ENCODE measurements at places on chromosomes 1 and 21.
A peak's percentile ranks its signal among the peaks of the same experiment; 100 is the strongest.

- peak; percentile 7 for DNase-seq
These were observed 112.7 kb upstream of the COA6 start for GRCh38 chr1:234260578-234260977.

- DNase-seq = no peak
These were observed 348.9 kb downstream of the PTPRU start for GRCh38 chr1:29585201-29585600.

DNA sequence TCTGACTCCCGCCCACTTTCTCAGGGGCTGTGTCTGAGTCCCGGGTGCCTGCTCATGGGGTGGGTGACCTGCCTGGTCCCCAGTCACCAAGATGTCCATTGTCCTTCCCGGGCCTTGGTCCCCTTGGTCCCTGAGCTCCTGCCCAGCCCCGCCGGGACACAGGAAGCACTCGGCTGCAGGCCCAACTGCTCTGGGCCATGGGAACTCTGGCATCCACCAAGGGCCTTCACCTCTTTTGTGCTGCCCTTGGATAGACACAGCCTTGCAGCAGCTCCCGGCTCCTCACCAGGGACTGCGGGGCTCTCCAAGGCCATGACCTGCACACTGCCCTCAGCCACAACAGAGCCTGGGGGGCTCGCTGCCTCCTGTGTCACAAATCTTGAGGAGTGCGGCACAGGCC lies 22.1 kb upstream of the MX1 start:
- no peak for DNase-seq

GRCh38 chr1:116871779-116872146 lies 38.0 kb upstream of the PTGFRN start:
- DNase-seq = no peak

GRCh38 chr1:216945538-216946080 lies 222.4 kb upstream of the ESRRG start:
- DNase-seq = no peak

GRCh38 chr1:24180676-24181075 lies 6.4 kb downstream of the IFNLR1 start:
- DNase-seq = no peak

- DNase-seq = no peak
These were observed 27.8 kb downstream of the NTPCR start for GRCh38 chr1:232978091-232978634.

GRCh38 chr21:33301632-33302002 lies 23.2 kb upstream of the IFNAR1 start:
- no peak for DNase-seq

- DNase-seq = peak; percentile 80
These were observed 34.6 kb downstream of the DNTTIP2 start for GRCh38 chr1:93844262-93845045.

- peak; percentile 48 for DNase-seq
These were observed 91.2 kb downstream of the SLC45A1 start for GRCh38 chr1:8409106-8409505.

- no peak for DNase-seq
These were observed 490.8 kb upstream of the NFIA start for GRCh38 chr1:60591583-60591982.

- DNase-seq = no peak
These were observed 3.9 kb downstream of the C1orf56 start for GRCh38 chr1:151051356-151052009.

GRCh38 chr1:83998498-83999315 lies at the start of gene TTLL7:
Gene TTLL7 (minus strand): TSS chr1:83999132. CDS start chr1:83952211, 46,921 bp downstream.
- DNase-seq = peak; percentile 47

DNA sequence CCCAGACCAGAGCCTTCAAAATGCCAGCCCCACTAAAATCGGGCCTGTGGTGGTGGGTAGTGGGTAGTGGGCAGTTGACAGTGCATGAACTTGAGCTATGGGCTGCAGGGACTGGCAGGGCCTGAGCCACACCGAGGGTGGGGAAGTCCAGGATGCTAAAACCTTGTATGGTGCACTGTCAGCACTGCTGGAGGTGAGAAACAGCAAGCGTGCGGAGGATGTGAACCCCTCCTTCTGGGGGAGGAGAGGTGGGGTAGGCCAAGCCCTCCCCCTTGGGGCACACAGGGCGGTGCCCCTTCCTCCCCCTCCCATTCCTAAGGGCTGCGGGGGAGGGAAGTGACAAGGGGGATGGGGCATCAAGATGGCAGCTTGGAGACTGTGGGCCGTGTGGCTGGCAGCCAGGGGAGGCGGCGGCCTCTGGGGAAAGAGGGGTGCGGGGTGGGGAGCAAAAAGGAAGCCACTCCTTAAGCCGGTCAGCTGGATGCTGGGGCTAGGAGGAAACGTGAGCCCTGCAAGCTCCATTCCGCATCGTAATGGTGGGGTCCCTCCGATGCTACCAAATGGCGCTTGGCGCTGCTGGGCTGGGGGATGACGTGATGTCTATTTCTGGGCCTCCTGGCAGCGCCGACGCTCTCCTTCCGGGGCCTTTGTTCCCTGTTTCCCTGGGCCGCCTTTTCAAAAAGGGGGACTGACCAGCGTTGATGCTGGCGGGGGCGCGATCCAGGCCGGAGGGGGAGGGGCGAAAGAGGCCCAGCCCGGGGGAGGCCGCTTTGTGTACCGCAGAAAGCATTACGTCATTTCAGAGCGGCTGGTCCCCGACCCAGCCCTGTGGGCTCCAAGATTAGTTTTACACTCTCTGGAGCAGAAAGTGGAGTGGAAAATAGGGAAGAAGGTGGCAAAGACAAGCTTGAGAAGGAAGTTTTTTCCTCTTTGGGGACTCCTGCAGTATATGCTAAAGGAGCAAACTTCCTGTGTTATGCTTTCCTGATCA lies 809 bp downstream of the SYT11 start:
- peak; percentile 85 for DNase-seq

DNA sequence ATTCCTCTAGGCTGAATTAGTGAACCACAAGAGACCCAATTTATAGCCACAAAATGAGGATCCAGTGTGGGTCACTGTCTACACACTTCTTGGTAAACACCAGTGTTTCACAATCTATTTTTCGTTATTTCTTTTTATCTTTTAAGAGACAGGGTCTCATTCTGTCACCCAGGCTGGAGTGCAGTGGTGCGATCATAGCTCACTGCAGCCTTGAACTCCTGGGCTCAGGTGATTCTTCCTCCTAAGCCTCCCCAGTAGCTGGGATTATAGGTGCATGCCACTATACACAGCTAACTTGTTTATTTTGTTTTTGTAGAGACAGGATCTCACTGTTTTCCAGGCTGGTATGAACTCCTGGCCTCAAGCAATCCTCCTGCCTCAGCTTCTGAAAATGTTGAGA lies 29.3 kb upstream of the SLC45A3 start:
- DNase-seq = no peak

GRCh38 chr1:99540744-99541143 lies 105.2 kb upstream of the PALMD start:
- DNase-seq = no peak

DNA sequence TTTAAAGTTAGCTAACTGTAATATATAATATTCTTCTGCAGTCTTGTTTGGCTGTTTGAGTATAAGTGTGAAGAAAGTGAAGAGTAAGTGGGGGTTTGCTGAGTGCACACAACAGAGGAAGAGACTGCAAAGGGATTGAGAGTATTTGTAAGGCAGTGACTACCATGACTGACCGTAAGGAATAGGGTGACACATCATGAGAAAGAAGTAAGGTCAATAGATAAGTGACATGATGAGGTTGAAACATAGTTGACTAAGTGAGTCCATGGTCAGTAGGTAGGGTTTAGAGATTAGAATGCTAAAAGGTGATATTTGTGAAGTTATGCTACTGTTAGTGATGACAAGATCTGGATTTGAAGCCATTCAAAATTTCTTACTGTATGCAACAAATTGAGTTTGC lies 27.7 kb downstream of the WARS2 start:
- no peak for DNase-seq

- DNase-seq = peak; percentile 45
These were observed 6.9 kb upstream of the TMEM269 start for GRCh38 chr1:42777852-42778251.

- DNase-seq = no peak
These were observed 3.1 kb downstream of the DNM3 start for GRCh38 chr1:171844381-171844780.

DNA sequence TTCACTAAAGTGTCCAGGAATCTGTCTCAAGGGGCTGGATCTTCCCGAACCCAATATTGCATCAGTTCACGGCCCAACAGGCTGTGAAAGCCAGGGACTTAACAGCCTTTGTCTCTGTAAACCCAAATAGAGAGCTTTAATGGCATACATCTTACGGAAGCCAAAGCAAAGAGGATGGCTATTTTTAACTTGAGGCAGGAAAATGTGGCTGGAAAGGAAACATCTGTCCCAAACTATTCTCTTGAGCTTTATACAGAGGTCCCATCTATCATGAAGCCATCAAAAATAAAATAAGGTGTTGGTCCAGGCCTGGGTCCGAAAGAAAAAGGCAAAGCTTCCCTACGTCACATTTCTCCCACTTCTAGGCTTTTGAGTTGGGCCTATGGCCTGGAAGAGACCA lies 7.7 kb upstream of the CD34 start:
- no peak for DNase-seq

DNA sequence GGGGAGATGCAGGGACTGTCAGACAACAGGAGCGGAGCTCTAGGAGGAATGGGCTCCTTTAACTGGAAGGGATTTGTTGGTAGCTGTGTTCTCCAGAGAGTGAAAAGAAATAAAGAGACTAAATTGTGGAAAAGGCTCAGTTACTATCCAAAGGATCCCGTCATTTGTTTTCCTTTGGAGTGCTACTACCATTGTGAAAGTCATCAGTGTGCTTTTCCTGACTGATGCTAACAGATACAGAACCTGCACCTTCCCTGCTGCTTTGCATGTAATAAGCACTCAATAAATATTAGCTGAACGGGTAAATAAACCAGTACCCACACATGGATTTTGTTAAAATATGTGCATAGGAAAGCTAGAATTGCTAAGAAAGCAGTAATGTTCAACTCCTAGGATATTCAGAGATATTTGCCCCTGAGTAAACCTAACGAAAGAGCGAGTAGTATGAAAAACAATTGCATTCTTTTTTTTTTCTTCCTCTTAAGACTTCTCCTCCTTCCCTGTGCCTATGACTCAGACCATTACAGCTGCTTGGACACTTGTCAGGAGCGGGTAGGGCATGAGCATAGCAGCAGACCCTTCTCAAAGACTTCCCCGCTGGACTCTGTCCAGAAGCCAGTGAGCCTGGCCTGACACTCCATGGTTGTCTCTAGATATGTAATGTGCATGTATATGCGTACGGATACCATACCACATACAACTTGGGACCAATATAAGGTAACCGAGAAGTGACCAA lies 41.7 kb downstream of the PTGFRN start:
- DNase-seq = peak; percentile 34

GRCh38 chr1:183306317-183307042 lies 111.7 kb downstream of the NMNAT2 start:
- DNase-seq = no peak

GRCh38 chr1:6418668-6419396 lies 887 bp downstream of the HES2 start:
- no peak for DNase-seq

DNA sequence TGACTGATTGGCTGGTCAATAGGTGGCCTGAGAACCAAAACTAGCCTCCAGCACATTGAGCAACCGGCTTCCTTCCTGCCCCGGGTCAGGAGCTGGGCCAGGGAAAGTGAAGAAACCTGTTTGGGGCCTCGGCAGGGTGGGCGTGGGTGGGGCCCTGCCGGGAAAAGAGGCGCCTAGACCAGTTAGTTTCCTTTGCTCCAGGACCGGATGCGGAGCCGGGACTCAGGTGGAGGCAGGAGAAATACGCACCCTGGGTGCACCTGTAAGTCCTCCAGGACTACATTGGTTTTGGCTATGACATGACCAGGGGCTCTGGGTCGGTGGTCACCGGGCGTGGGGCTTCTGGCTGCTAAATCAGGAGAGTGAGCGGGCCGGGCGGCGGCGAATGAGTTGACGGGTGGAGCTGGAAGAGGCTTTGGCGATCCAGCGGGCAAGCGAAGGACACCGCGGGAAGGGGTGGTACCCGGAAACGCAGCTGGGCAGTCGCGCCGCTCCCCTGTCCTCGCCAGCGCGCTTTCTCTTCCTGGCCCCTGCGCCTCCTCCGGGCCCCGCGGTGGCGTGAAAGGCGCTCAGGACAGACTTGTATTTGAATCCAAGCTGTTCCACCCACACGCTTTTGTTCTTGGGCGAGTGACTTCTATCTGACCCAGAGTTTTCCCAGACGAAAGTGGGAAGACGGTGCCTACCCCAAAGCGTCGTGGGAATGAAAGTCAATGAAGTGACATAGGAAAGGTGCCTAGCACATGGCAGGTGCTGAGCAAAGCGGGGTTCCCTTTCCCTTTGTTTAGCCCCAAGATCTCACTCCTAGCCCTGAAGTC lies 30.6 kb upstream of the JUN start:
- DNase-seq = no peak

DNA sequence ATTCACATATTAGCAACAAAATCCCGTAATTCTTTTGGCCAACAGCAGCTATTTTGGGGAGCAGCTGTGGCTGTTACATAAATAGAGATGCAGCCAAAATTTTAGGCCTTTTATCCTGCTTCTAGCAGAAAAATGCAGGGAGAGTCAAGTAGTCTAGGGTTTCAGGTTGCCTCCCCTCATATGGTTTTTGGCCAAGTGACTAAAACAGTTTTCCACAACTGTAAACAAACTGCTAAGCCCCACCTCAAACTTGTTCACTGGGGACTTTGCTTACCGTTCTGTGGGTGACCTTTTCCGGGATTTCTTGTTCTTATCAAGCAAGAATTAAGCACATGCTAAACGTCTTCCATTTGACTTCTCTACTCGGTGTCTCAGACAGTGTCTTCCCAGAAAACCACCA lies 133.4 kb downstream of the EDEM3 start:
- DNase-seq = no peak

- no peak for DNase-seq
These were observed 13.2 kb downstream of the IGSF3 start for GRCh38 chr1:116654351-116654750.

DNA sequence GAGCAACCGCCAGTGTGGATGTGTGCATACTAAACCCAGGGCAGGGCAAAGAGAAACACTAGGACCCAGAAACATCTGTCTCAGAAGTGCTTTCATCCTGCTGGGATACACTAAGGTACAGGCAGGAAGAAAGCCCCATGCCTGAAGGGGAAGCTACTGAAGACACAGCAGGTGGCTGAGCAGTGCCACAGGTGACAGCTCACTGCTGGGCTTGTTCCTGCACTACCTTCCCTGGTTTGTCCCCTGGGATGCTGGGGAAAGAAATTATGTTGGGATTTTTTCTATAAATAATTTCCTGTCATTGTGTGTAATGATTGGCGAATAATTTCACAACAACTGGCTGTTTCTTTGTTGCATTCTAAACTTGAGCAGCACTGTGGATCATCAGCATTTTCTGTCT lies 245.3 kb upstream of the RAB4A start:
- no peak for DNase-seq

DNA sequence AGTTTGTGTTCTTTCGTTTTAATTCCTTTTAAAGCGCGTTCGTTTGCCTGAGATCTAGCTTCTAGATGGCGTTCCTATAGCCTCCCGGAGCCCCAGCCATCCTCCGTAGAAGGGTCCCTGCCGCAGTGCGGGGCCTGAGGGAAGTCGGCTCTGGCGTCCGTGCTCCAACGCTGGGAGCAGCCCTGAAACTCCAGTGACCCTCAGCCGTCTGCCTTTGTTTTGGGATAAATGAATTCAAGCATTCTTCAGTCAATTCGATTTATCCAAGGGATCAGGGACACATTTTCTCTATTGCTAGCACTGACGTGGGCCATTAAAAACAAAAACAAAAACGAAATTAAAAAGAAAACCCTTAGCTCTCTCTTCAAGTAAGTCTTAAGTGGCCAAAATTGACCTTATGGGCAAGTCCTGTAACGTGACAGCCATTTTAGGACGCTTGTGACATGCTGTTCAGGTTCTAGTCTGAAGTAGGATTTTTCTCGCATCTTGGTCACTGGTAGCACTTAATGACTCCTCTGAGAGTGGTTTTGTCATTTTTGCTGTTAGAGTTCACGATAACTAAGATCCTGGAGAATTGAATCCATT lies 742 bp upstream of the HSPA13 start:
- no peak for DNase-seq

- no peak for DNase-seq
These were observed 343.3 kb downstream of the SETD4 start for GRCh38 chr21:35716876-35717565.
